Tibial artery (tissue), 4 donors: ENCODE measurements at places on chromosomes 11 and 22.

DNA sequence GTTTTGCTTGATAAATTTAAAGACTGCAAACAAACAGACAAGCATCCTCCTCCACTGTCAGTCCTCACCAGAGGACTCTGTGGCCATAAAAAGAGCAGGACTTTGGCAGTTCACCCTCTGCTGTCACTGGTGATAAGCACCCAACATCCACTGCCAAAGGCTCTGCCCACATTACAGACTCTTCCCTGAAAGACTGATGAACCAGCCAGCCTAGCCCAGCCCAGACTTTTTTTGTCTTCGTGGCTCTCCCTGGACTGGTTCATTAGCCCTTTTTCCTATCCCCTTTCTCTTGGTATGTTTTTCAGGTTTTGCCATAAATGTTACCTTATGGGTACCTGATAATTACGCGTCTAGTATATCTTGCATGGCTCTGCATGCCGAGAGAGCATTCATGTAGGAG, 15.1 kb downstream of the ST14 start:
- peaks cover 17% of the 10 kb centered on the region for H3K27me3 ChIP-seq
- no peak overlapping the region for H3K27ac ChIP-seq
- no peaks in the 10 kb centered on the region for H3K4me1 ChIP-seq
- no peaks in the 10 kb centered on the region for H3K36me3 ChIP-seq
- H3K4me3 ChIP-seq, result no peak overlapping the region

- H3K27me3 ChIP-seq, result no peaks in the 10 kb centered on the region
- no peaks in the 10 kb centered on the region for H3K4me1 ChIP-seq
- H3K27ac ChIP-seq, result no peak overlapping the region
- H3K36me3 ChIP-seq, result no peaks in the 10 kb centered on the region
- no peak overlapping the region for H3K4me3 ChIP-seq
- DNase-seq, result peak; percentile 10
Observed at GRCh38 chr22:47600281-47600680, 837.8 kb downstream of the TBC1D22A start.

GRCh38 chr11:62025487-62026105, 58.2 kb upstream of the FTH1 start:
- H3K36me3 ChIP-seq, result no peaks in the 10 kb centered on the region
- H3K27me3 ChIP-seq, result no peaks in the 10 kb centered on the region
- H3K4me3 ChIP-seq, result no peak overlapping the region
- DNase-seq, result peak; percentile 83

- no peaks in the 10 kb centered on the region for H3K4me1 ChIP-seq
- no peaks in the 10 kb centered on the region for H3K27me3 ChIP-seq
- DNase-seq, result no peak
- H3K36me3 ChIP-seq, result no peaks in the 10 kb centered on the region
Observed at GRCh38 chr11:79727221-79727620, 286.4 kb upstream of the TENM4 start.

DNA sequence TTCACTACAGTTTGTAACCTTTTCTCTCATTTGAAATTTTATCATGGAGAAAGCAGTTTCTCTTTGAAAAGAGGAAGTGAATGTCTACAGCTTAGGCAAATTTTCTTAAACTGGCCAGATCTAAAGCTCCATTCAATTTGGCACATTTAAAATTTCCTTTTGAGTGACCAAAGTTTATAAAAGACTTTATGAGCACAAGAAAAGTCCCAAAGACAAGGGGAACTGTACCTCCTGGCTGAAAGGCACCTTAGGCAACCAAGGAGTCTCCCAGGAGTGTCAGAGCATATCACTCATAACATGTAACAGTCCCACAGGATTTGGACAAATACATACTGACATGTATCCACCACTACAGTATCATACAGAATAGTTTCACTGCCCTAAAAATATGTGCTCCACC, 41.3 kb downstream of the NARS2 start:
- H3K36me3 ChIP-seq, result no peaks in the 10 kb centered on the region
- no peak for DNase-seq
- no peak overlapping the region for H3K4me3 ChIP-seq
- no peak overlapping the region for H3K27ac ChIP-seq

GRCh38 chr11:473962-474785, 24.1 kb downstream of the PTDSS2 start:
- no peak for DNase-seq
- peaks cover 3% of the 10 kb centered on the region for H3K4me1 ChIP-seq
- H3K36me3 ChIP-seq, result peaks cover 5% of the 10 kb centered on the region
- no peak overlapping the region for H3K27ac ChIP-seq

GRCh38 chr22:30040499-30041260, 39.6 kb upstream of the HORMAD2 start:
- H3K4me3 ChIP-seq, result no peak overlapping the region
- DNase-seq, result no peak
- no peaks in the 10 kb centered on the region for H3K27me3 ChIP-seq
- H3K27ac ChIP-seq, result no peak overlapping the region
- H3K4me1 ChIP-seq, result peaks cover 14% of the 10 kb centered on the region
